Cortex of kidney (tissue), 1 donor: ENCODE measurements at places on chromosomes 1 and 21.

DNA sequence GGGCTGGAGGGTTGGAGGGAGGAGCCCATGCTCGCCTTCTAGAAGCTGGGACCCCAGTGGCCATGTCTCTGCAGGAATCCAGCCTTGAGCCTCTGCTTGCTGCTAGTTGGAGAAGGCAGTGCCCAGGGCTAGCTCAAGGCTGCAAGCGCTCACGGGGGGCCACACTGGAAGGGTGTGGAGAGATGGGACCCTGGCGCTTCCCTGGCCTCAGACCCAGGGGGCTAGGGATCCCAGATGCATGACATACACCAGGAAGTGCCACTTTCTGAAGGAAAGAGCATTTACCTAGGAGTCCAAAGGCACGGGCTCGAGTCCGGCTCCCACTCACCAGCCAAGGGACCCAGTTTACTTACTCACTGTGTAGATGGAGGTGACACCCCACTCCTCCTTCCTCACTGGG is 32.6 kb downstream of the NENF start:
- DNase-seq: no peak

- no peak for DNase-seq
Measured at GRCh38 chr21:45866551-45866950, 115.0 kb upstream of the COL6A1 start.

- no peak for DNase-seq
Measured at GRCh38 chr21:33229099-33229783, 497 bp upstream of the IFNAR2 start.

GRCh38 chr1:156260896-156261295 is 13.0 kb upstream of the PAQR6 start:
- no peak for DNase-seq

GRCh38 chr1:115099693-115100050 is 10.4 kb upstream of the TSPAN2 start:
- DNase-seq: no peak

GRCh38 chr1:171670739-171671138 is 18.3 kb upstream of the MYOC start:
- DNase-seq: no peak

DNA sequence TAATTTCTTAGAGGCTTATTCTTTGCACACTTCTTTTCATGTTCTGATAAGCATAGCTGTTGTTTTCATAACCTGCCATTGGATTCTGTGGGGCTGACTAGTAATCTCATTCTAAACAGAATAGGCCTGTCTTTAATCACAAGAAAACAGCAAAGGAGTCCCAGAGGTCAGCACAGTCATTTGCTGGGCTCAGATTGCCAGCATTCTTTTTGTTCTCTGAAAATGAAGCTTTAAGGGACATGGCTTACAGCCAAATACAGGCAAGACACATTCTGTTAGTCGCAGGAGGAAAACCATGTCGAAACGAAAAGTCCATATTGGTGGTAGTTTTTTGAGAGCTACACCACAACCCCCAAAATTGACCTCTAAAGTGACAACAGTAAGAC is 75.0 kb downstream of the MRPS6 start:
- DNase-seq: no peak

GRCh38 chr21:34129039-34129891 is 55.9 kb downstream of the MRPS6 start:
- no peak for DNase-seq
